Fibroblast of skin of right quadriceps (primary cell): ENCODE measurements at places on chromosomes 12 and 14.

GRCh38 chr12:122022393-122023338 lies 982 bp downstream of the BCL7A start:
- peak; percentile 31 for DNase-seq

DNA sequence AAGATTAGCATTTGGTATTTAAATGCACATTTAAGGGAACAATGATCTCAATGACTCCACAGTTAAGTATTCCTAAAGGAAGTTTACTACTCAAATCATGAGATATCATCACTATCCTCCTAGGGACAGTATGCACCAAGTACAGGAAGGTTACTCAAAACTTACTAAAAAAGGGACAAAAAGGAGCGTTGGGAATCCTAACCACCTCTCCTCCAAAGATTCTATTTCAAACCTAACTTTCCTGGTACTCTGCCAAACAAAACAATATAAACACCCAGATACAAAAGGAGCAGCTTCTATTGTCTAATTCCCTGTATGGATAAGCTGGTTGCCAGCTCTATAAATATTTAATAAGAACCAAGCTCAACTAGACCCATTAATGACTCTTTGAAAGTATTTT lies 377.7 kb downstream of the NUAK1 start:
- DNase-seq = peak; percentile 31

- DNase-seq = peak; percentile 49
Measured at GRCh38 chr12:58433959-58434358, 486.3 kb downstream of the LRIG3 start.

- DNase-seq = peak; percentile 18
Measured at GRCh38 chr14:55965851-55966250, 152.4 kb upstream of the PELI2 start.
